Karpas-422 (cell line): ENCODE measurements at places on chromosomes 11 and 22. TPM values are rescaled to one million over a fixed set of nuclear protein-coding genes. Genes with fewer than 3 reads are reported as not detected.

- DNase-seq = no peak
Observed at GRCh38 chr11:120688163-120688562, 176.6 kb downstream of the GRIK4 start.

The CARNS1 gene
- total RNA-seq = 0.18 TPM in 1 of 2 replicates, not detected in the other

DNA sequence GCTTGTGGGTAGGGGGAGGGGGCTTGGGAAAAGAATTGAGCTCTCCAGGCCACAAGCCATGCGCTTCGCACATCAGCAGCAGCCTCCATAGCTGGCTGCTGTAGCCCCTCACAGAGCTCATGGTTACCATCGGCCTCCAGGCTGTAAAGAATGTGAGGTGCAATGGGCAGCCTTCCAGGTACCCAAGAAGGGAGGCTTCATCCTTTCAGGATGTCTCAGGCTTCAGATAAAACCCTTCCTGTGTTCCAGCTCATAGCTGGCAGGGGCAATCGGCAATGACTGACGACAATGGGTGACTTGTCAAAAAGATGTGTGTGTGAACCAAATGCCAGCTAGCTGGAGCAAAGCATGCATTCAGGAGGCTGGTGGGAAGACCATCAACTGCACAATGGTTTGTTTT, 102.0 kb downstream of the TIMP3 start:
- no peak for DNase-seq

GRCh38 chr22:47914481-47915097, 1152.1 kb downstream of the TBC1D22A start:
- peak; percentile 61 for DNase-seq

The MICALL1 gene
- total RNA-seq = 14.3 and 25.2 TPM in 2 replicates

The DDI1 gene
- not detected in 2 replicates for total RNA-seq

The OR8D1 gene
- not detected in 2 replicates for total RNA-seq

DNA sequence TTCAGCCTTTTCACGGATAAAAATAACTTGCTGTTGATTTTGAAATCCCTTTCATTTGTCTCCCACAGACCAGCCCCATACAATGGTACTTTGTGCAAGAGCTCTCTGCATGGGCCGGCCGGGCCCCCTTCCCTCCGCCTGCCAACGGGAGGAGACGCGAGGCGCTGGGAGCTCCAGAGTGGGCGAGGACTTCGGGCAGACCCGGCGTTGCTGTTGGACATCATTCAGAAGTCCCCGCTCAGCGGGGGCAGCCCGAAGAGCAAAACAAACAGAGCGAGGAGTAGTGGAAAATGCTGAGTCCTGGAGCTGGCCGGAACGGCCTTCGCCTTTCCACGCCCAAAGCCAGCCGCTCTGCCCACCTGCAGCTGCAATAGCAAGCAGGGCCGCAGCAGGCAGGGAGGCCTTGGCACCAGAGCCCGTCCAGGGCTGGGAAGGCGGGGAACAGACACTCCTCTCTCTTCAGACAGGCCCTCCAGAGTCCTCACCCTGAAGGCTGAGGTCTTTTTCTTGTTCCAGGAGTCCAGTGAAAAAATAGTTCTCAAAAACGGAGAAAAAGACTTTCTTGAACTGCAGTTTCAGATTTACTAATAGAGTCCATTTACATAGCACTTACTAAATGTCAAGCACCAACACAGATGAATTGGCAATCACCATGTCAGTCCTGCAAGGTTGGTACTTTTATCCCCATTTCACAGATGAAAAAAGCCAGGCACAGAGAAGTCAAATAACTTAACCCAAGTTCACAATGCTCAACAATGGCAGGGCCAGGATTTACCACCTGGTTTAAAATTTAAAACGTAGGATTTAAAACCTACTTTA, 135.5 kb downstream of the ETS1 start:
- DNase-seq = no peak

The CREB3L1 gene
- total RNA-seq = not detected in 2 replicates

DNA sequence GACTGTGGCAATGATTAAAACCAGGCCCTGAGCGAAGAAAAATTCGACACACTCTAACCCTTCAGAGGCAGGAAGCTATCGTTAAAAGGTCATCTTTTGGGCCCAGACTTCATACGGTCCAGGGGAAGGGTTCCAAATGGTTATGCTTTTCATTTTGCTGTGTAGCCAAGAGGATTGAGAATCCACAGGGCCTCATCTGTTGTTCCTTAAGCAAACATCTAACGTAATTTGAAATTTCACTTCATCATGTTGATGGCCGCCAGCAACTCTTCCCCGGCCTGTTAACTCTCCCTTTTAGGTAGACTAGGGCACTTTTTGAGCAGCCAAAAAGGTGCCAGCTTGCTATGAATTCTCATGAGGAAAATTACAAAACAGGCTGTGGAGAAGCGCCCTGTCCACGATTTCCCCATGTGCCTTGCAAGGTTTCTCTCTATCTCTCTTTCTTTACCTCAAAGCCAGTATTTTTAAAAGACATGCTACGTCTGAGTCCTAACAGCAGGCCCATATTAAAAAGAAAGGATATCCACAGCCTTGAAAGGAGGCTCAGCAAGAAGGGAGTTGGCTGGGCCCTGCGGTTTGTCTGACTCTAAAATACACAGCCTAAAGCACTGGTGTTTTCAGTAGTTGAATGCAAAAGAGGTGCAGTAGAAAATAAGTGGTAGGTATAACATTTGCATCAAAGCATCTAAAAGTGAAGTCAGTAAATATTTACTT, 356.3 kb upstream of the NARS2 start:
- no peak for DNase-seq
